ENCODE measurements at places on chromosomes 1 and 21. TPM values are rescaled to one million over a fixed set of nuclear protein-coding genes. Genes with fewer than 3 reads are reported as not detected.

The HSF2BP gene
- total RNA-seq: 5.1 TPM

- no peak for DNase-seq
- H3K27me3 ChIP-seq: no peaks in the 10 kb centered on the region
- peaks cover 3% of the 10 kb centered on the region for H3K36me3 ChIP-seq
- H3K27ac ChIP-seq: peak overlapping the region; percentile 32
- peaks cover 17% of the 10 kb centered on the region for H3K4me1 ChIP-seq
- no peak overlapping the region for H3K4me3 ChIP-seq
Observed at GRCh38 chr1:150389650-150390049, 25.7 kb downstream of the RPRD2 start.

DNA sequence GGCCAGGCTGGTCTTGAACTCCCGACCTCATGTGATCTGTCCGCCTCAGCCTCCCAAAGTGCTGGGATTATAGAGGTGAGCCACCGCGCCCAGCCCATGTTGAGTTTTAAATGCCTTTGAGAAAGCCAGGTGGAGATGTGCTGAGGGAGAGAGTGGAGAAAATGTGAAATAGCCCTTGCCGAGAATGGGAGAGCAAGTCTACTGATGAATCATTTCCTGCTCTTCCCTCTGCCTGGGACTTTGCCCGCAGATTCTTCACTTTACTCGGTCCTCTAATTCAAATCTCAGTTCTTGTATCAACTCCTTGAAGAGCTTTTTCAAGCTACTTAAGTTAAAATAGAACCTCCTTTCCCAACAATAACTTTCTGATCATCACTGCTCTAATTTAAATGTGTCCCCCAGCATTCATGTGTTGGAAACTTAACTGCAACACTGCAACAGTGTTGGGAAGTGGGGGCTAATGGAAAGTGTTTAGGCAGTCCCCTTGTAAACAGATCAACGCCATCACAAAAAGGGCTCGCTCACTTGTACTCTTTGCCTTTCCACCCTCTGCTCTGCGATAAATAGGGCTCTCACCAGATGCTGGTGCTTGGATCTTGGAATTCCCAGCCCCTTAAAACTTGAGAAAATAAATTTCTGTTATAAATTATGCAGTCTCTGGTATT, 27.8 kb downstream of the OSBPL9 start:
- peaks cover 10% of the 10 kb centered on the region for H3K36me3 ChIP-seq
- H3K27me3 ChIP-seq: no peaks in the 10 kb centered on the region
- H3K27ac ChIP-seq: no peak overlapping the region
- peaks cover 43% of the 10 kb centered on the region for H3K4me1 ChIP-seq
- H3K4me3 ChIP-seq: no peak overlapping the region
- DNase-seq: no peak

DNA sequence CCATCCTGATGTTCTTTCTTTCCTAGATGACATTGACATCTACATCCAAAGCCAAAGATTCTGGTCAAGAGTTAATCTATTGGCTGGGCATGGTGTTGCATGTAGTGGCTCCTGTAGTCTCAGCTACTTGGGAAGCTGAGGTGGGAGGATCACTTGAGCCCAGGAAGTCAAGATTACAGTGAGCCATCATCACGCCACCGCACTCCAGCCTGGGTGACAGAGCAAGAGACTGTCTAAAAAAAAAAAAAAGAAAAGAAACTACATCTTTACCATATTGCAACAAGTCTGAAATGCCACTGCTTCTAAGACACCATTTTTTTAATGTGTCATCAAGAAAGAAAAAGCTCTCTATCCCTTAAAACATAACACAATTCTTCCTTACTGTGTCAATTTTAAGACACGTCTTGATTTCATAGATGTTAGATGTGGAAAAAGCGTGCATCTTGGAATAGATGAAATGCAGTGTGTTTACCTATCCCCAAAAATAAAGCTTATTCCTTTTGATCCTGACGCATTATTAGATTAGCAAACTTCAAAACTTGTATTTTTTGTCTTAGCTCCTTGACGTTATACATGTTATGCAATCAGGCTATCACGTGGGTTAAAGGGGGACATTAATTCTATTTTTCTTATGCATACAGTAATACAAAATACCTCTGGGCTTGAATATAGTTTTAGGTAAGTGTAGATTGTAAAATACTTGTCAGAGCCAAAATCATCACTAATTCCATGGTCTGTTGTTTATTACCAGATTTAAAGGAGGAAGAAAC, 46.3 kb downstream of the ELAPOR1 start:
- H3K36me3 ChIP-seq: no peaks in the 10 kb centered on the region
- no peaks in the 10 kb centered on the region for H3K27me3 ChIP-seq
- H3K4me1 ChIP-seq: peaks cover 8% of the 10 kb centered on the region

The WNT3A gene
- not detected for total RNA-seq

The HUNK gene
- 61.4 TPM for total RNA-seq

- H3K27me3 ChIP-seq: peaks cover 47% of the 10 kb centered on the region
- no peak overlapping the region for H3K27ac ChIP-seq
- DNase-seq: no peak
- H3K36me3 ChIP-seq: no peaks in the 10 kb centered on the region
Observed at GRCh38 chr21:32947736-32948135, 78.0 kb upstream of the OLIG2 start.

GRCh38 chr1:198105185-198105584, 51.6 kb upstream of the NEK7 start:
- H3K4me1 ChIP-seq: peaks cover 1% of the 10 kb centered on the region
- no peak for DNase-seq
- no peak overlapping the region for H3K27ac ChIP-seq
- no peaks in the 10 kb centered on the region for H3K36me3 ChIP-seq
- H3K27me3 ChIP-seq: no peaks in the 10 kb centered on the region

The MAN1C1 gene
- total RNA-seq: 2.9 TPM

- no peaks in the 10 kb centered on the region for H3K27me3 ChIP-seq
- no peak overlapping the region for H3K4me3 ChIP-seq
- no peaks in the 10 kb centered on the region for H3K36me3 ChIP-seq
- DNase-seq: no peak
Observed at GRCh38 chr1:94654919-94655318, 113.4 kb upstream of the F3 start.

DNA sequence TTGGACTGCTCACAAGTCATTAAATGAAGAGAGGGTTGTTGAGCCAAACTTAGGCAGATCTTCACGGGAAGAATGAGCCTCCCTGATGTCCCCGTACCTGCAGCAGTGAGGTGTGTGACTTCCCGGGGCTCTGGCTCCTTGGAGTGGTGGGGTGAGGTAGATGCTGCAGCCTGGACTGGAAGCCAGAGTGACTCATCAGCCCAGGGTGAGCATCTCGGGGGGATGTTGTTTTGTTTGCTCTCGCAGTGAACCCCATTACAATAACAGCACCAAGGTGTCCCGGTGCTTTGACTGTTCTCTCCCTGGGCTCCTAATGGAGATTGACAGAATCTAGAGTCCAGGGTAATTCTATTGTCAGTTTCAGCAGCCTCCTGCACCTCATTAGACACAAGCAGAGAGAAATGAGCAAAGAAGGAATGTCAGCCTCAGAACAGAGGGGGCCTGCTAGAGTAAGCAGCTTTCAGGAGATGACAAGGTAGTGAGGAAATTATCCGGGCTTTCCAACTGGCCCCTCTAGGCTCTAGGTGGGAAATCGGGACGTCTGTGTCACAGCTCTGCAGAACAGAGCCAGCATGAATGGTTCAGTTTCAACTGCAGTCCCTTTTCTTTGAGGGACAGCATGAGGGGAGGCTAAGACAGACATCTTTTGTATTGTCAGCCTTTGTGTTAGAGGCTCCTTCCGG, 36.0 kb upstream of the LRRN2 start:
- no peak for DNase-seq
- no peaks in the 10 kb centered on the region for H3K36me3 ChIP-seq
- H3K27me3 ChIP-seq: peaks cover 44% of the 10 kb centered on the region
- no peak overlapping the region for H3K27ac ChIP-seq
- no peak overlapping the region for H3K4me3 ChIP-seq
- H3K4me1 ChIP-seq: no peaks in the 10 kb centered on the region

The SPRR2A gene
- total RNA-seq: not detected

The TTC39A gene
- 8.4 TPM for total RNA-seq

DNA sequence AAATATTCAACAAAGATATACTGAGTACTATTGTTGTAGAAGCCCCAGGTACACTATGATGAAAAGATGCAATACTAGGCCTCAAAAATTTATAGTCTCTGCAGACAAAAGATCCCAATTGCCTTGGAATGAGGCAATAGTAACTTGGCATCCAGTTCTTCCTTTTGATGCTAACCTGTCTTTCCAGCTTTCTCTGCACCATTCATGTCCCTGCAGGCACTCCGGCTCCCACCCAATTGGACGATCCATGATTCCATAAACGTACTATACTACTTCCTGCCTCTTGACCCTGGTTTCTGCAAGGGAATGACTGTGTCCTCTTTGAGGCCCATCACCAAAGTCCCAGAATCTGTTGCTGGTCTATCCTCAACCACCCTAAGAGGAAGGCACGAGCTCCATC, 8.0 kb upstream of the TAGLN2 start:
- H3K4me3 ChIP-seq: no peak overlapping the region
- H3K36me3 ChIP-seq: peaks cover 25% of the 10 kb centered on the region
- H3K27me3 ChIP-seq: no peaks in the 10 kb centered on the region

The SLC45A3 gene
- 7.0 TPM for total RNA-seq

DNA sequence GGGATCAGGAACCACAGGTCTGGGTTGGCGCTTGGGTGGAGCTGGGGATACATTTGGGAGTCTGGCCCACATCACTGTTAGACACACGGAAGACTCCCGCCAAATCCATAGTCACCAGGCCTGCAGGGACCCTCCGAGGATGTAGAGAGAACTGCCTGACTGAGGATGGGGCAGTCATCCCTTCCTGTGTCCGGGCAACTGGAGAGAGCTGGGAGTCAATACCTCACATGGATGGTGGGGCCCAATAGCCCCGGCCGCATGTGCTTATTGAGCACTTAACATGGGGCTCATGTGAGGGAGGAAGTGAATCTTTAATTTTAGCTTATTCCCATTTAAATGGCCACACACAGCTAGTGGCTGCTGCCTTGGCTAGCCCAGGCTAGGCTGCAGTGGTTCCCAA, 124.5 kb downstream of the TLR5 start:
- no peaks in the 10 kb centered on the region for H3K36me3 ChIP-seq
- peak; percentile 22 for DNase-seq
- peak overlapping the region; percentile 16 for H3K27ac ChIP-seq
- H3K4me1 ChIP-seq: peaks cover 57% of the 10 kb centered on the region

GRCh38 chr1:77406661-77407060, 124.8 kb downstream of the AK5 start:
- H3K4me1 ChIP-seq: peaks cover 6% of the 10 kb centered on the region
- no peaks in the 10 kb centered on the region for H3K27me3 ChIP-seq
- H3K27ac ChIP-seq: no peak overlapping the region
- H3K4me3 ChIP-seq: no peak overlapping the region
- no peak for DNase-seq
- peaks cover 3% of the 10 kb centered on the region for H3K36me3 ChIP-seq

The DNALI1 gene
- 14.9 TPM for total RNA-seq

DNA sequence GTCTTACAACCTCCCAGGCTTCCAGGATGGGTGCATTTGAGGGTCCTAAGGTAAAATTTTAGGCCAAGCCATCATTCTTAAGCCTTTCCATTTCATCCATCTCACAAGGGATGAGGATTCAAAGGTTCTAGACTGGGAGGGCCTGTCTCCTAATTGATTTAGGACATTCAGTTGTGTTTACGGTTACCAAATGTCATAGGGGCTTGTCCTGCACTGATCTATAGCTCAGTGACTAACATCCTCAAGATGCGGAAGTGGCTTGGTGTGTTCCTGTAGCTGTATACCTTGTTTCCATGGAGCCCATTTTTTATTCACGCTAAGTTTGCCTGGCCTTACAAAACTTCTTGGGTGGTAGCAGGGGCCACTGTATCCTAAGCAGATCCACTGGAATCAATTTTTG, 52.8 kb downstream of the DUSP10 start:
- no peaks in the 10 kb centered on the region for H3K27me3 ChIP-seq
- peaks cover 8% of the 10 kb centered on the region for H3K4me1 ChIP-seq

DNA sequence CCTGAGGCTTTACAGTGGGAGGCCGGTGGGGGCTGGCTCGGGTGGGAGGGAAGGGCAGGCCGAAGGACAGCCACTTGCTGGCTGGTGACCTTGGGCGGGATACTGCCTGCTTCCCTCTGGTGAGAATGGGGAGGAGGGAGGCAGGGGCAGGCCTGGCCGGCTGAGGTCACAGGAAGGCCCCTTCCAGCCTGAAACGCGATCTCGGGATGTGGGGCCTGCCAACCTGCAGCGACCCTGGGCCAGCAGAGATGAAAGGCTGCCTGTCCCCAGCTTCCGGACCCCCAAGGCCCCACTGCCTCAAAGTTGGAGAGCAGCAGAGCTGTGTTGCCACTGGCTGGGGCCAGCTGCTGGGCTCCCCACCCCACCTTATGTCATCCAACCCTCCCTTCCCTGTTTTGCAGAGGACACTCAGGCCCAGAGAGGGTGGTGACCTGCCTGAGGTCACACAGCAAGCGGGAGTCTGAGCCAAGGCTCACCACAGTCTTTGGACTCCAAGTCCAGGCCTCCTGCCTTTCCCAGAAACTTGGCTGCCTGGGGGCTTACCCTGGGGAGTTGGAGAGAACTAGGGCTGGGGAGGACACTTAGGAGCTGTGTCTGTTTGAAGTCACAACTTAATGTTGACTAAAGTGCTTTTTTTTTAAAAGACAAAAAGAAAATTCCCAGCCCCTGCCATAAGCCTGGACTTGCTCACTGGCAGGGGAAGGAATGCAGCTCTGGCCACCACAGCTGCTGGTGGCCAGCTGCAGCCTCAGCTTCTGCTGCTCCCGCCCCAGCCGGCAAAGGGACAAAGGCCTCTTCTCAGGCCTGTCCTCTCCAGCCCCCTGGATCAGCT, 14.8 kb upstream of the WASF2 start:
- H3K4me1 ChIP-seq: peaks cover 37% of the 10 kb centered on the region
- H3K27me3 ChIP-seq: no peaks in the 10 kb centered on the region
- DNase-seq: no peak
- H3K36me3 ChIP-seq: no peaks in the 10 kb centered on the region

DNA sequence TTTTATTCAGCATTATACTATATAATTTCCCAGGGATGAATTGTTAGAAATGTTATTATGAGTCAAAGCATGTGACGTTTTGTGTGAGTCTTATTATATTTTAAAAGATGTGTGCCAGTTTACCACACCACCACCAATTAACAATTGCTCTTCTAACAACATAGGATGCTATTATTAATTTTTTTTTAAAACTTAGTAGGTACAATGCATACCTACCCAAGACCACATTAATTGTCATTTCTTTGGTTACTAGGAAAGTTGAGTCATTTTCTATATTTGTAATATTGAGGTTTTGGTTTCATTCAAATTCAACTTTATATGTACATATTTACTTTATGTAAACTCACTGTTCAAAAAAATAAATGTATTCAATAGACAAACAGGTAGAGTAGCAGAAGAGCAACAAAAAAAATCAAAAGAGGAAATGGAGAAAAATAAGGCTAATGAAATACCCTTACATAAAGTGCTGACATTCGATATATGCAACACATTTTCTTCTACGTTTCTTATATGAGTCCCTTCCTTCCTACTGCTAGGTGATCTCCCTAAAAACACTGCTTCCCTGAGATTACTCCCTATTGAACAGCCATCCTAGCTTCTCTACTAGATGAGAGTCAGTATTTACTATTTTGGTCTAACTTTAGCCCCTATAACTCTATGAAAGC, 9.6 kb downstream of the GCLM start:
- H3K27me3 ChIP-seq: no peaks in the 10 kb centered on the region
- no peak overlapping the region for H3K27ac ChIP-seq
- no peaks in the 10 kb centered on the region for H3K4me1 ChIP-seq
- peaks cover 5% of the 10 kb centered on the region for H3K36me3 ChIP-seq
- no peak overlapping the region for H3K4me3 ChIP-seq

GRCh38 chr1:107394301-107394700, 253.5 kb downstream of the NTNG1 start:
- H3K4me1 ChIP-seq: no peaks in the 10 kb centered on the region
- H3K4me3 ChIP-seq: no peak overlapping the region
- H3K27ac ChIP-seq: no peak overlapping the region
- DNase-seq: no peak
- H3K27me3 ChIP-seq: no peaks in the 10 kb centered on the region
- H3K36me3 ChIP-seq: no peaks in the 10 kb centered on the region
